ENCODE measurements at places on chromosomes 1 and 21.

GRCh38 chr1:203142684-203143408, 15.3 kb downstream of the ADORA1 start:
- DNase-seq, result peak; percentile 99

GRCh38 chr1:53144201-53144600, 1.8 kb upstream of the SLC1A7 start:
- DNase-seq, result no peak

GRCh38 chr1:15684468-15685291, 560 bp downstream of the PLEKHM2 start:
- DNase-seq, result no peak

DNA sequence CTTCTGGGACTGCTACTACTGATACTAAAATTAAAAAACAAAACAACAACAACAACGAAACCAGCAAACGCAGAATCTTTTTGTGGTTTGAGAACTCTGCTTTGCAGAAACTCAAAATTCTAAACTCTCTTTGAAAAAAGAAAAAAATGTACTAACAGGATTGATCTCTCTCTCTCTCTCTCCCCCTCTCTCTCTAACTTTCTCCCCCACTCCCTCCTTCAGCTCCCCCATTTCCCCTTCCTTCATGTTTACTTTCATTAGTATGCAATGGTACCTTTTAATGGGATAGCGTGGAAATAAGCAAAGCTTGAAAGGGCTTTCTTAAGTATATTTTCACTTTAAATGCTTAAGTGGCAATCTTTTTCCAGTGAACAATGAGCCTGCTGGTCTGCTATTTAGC, 562.6 kb upstream of the ADGRL2 start:
- DNase-seq, result no peak

GRCh38 chr1:47894410-47895278, 102.5 kb downstream of the TRABD2B start:
- DNase-seq, result no peak

- DNase-seq, result peak; percentile 93
Measured at GRCh38 chr1:217630711-217631591, at the start of the genes GPATCH2 and SPATA17. TSS of gene GPATCH2 (minus strand) at chr1:217631090. CDS start at chr1:217630971, 119 bp downstream. TSS of gene SPATA17 (plus strand) at chr1:217631344. CDS start at chr1:217631379, 35 bp downstream.

GRCh38 chr1:174982971-174983689, 16.6 kb upstream of the CACYBP start:
- DNase-seq, result peak; percentile 18

DNA sequence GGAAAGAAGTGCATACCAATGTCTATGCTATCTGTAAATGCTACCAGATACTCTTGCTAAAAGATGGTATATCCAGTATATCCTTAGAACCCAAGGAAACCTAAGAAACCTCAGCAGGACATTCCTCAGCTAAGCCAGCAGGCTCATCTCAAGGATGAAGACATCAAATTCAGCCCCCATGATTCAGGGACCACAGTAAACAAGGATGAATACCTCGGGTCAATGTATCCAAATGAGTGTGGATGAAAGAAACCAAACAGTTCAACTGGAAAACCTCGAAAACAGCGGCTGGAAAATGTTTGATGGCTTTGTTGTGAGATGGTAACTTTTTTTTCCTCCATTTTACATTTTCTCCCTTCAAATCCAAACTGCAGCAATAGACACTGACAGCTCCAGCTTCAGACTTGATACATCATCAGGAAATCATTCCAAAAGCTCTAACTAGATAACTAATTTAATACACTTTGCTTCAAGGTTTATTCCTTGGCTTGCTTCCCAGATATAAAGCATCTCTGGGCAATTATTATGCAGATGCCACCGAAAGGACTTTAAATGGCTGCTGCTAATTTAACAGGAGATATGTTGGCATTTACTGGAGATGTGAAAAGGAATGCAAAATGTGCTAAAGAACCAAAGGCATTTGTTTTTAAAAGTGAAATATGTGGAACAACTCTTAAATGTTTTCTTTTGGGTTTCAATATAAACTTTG, 73.6 kb downstream of the SMYD2 start:
- DNase-seq, result no peak

DNA sequence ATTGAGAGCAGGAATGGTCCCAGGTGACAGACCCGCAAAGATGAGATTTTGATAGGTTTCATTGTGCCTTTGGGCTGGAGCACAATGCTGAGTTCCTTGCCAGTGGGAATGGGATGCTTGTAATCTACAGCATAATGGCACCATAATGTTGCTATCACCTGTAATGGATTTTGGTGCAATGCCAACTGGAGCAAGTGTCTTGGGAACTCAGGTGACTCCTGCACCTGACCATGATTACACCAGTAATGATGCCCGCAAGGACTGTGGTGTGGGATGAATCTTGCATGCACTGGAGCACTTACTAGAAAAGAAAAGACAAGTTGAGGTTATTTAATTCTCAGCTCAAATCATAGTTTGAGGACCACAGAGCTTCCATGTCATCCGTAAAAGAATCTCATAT, 96.7 kb downstream of the PTPRU start:
- DNase-seq, result no peak

DNA sequence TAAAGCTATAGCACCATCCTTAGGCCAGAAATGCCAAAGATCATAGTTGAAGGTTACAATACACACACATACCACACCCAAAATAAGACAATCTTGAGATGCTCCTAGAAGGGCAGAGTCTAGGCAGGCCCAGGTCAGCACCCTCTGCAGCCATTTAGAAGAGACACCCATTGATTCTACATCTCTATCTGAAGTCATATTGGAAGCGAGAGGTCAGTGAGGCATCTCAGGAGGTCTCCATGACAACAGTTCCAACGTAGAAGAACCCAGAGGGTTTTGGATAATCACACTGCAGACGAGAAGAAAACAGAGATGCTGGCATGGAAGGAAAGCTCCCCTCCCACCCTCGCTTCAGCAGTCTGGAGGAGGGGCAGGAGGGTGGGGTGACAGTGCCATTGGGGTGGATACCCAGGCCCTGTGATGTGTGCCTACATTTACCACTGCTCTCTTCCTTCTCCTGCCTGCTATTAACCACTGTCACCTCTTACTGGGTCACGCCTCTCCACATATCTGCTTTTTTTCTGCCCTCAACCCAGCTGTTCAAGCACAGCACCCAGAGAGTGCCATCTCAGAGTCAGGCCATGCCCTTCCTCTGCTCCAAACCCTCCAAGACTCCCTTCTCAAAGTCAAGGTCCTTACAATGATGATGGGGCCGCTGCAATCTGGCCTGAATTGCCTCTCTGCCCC, 6.2 kb downstream of the TMCO4 start:
- no peak for DNase-seq

DNA sequence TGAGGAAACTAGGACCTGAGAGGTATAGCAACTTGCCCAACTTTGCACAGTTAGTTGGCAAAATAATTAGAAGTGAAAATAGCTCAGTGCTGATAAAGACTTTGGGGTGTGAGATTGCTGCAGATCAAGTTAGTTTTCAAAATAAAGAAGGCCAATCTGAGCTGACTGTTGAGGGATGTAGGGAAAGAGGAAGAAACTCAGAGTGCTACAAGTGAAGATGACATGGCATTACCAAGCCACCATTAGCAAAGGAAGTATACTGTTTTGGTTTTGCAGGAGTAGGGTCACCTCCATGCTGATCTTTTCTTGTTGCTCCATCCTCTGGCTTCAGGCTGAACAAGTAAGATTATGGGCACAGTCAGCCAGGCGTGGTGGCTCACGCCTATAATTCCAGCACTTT, 78.7 kb upstream of the ADAM30 start:
- no peak for DNase-seq

- DNase-seq, result no peak
Measured at GRCh38 chr1:210340311-210340710, 11.6 kb downstream of the HHAT start.

- no peak for DNase-seq
Measured at GRCh38 chr1:79295967-79296366, 289.4 kb upstream of the ADGRL4 start.

DNA sequence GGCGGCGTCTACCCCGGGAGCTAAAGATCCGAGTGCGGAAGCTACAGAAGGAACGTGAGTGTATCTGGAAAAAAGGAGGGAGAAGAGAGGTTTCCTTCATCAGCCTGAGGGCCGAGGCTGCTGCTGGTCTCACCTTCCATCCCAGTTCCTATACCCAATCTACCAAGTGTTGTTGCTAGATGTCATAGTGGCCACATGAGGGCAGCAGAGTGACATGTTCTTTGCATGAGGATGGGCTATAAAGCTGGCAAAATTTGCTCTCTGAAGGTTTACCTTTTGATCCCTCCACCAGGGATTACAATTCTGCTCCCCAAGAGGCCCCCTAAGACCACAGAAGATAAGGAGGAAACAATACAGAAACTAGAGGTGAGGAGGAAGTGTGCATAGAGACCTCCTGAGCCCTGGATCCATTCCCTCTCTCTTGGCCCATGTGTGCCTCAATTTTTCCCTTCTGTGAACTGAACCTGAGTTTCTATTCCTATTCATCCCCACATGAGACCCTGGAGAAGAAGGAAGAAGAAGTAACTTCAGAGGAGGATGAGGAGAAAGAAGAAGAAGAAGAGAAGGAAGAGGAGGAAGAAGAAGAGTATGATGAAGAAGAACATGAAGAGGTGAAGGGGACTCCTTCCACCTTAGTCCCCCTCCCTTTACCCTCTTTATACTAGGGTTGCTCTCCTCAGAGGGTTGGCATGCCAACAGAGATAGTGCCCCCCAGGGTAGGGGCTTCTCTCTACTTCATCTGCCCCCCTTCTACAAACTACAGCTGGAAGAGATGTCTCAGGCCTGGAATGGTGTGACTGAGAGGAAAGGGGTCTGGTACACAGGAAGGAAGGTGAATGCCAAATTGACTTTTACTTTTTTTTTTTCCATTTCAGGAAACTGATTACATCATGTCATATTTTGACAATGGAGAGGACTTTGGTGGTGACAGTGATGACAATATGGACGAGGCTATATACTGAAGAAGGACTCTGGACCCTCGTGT, 13.3 kb downstream of the POLR3GL start:
- DNase-seq, result peak; percentile 75

DNA sequence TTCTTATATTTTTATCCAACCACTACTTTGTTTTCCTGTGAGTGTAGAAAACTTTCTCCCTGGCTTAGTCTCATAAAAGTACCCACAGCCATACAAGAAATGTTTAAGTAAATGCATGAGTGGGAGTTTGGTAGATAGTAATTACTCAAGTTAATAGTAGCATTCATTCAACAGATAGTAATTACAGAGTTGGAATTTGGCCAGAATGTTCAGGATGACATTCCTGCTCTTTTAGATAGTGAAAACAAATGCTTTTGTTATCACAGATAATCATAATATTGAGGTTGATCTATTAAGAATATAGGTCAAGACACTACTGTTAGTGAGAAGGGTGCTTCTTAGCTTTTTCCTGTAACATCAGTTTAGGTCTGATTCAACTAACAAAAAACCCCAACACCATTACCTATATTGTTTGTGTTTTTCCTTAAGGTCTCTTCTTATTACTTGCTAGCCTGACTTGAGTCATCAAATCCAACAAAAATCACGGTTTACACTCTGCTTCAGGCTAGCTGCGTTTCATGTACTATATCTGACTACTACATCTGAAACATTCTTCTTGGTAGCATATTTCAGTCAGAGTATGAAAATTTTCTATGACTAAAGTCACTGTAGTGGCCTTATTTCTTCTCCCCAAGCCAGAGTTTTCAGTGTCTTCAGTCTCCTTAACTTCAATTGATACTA, 163.7 kb downstream of the HS2ST1 start:
- no peak for DNase-seq

DNA sequence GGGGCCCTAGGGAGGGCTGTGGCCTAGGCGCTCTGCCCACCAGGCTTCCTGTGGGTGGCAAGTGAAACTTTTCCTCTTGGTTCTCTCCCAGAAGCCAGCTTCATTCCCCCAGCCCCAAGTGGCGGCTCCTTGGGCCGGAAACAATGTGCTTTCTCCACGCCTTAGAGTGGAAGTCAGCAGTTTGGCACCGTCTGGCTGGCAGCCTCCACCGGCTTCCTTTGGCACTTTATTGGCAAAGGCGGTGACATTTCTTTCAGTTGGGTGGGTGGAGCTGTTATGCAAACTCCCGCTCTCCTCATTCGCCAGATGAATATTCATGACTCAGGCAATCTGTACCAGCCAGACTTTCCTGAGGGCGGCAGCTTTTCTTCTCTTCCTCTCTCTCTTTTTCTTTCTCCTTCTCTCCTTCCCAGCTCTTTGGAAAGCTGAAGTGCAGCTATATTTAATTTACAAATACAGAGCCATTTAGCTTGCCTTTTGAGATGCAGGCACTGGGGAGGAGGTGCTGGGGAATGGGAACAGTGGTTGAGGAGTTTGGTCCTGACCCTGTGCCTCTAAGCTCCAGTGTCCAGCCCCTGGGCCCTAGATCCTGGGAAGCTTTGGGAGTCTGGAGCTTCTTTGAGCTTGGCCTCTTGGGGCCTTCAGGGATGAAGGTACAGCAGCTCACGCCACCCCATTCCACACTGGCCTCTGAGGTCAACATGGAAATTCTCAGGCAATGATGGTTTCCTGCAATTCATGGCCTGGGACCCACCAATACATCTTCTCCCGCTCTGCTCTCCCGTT, 67.8 kb upstream of the POU3F1 start:
- DNase-seq, result no peak

GRCh38 chr1:6392809-6393399, 663 bp downstream of the ACOT7 start:
- no peak for DNase-seq

DNA sequence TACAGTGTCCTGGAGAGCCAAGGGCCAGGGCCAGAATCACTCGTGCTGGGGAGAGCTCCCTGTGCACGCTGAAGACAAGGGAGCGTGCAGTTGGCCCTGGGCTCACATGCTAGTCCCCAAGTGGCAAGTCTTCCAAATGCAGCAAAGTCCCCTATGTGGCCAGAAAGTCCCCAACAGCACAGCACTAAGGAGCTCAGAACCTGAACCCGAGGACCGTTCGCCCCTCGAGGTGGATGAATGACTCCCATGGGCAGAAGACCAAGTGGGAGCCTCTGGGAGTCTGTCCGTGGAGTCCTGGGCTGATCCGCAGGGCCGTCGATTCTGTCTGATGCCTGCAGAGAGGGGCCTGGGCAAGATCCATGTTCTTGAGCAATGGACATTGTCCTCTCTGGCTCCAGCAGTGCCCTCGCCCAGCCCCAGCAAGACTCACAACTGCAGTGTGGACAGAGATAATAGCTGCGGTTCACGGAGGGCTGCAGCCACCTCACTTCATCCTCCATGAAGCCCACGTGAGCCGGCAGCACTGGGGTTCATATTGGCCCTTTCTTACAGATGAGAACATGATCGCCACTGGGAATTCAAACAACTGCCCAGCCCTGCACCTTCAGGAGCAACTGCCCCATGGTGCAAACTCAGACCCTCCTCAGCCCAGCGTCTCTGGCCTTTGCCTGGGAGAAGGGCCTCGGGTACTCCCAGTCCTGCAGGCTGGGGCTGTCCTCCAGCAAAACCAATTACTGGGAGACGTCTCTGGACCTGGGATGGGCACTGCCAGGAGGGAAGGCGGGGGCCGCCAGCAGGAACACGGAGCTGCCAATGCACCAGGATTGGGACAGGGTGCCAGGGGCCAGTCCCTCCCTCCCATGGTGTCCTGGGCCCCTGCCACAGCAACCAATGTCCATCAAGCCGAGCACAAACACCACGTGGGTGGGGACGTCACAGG, 243.7 kb downstream of the NPHP4 start:
- DNase-seq, result no peak

- DNase-seq, result no peak
Measured at GRCh38 chr1:68293122-68293521, 60.8 kb upstream of the WLS start.

- DNase-seq, result peak; percentile 67
Measured at GRCh38 chr1:27057389-27057788, 44.7 kb upstream of the TENT5B start.
